ENCODE measurements at places on chromosomes 5 and 9.
A peak's percentile ranks its signal among the peaks of the same experiment; 100 is the strongest.

GRCh38 chr9:29511680-29512079 is 1938.4 kb upstream of the C9orf72 start:
- DNase-seq: no peak

- no peak for DNase-seq
These were observed 56.6 kb downstream of the KCNN2 start for GRCh38 chr5:114418176-114419066.

DNA sequence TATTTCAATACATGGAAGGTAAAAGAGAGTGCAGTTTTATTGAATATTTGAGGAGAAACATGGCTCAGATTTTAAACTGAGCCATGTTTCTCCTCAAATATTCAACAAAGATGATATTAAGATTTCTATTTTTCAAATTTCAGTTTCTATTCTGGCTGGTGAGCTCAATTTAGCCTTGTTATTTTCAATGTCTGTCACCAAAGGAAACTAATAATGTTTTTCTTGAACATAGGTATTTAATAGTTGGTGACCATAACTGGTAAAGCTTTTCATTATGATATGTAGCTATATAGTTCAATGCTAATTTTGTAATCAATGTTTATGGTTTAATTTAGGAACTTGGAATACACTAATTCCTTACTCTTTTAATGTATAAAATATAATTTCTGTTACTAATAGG is 177.4 kb downstream of the FER start:
- no peak for DNase-seq

- DNase-seq: no peak
These were observed 14.9 kb upstream of the NDUFB6 start for GRCh38 chr9:32587901-32588300.

DNA sequence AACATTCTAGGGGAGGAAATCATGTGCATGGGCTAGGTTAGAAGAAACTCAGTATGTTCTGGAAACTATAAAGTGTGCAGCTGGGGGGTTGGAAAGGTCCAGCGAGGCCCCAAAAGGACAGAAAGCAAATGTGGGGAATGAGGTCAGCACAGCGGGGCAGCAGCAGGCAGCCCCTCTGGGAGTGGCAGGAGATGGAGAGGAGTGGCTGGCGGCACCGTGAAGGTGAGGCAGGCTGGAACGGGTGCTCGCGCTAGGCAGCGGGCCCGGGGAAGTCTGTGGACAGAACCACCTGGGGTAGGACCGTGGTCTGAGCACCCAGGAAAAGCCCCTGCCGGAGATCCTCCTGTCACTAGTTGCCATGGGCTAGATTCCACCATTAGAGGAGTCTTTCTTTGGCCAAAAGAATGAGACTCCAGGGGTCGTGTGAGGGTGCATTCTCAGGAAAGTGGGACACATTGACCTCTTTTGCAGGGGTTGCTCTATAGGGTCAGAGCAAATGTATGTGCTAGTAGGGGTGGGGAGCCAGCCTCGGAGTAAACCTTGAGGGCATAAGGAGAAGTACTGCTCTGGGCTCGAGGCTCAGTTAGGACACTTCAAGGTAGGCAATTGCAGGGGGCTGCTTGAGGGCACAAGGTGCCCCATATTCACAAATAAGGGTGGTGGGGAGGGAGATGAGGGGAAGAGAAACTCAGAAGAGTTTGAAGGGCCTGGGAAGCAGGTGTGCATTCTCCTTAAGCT is 61.2 kb downstream of the IL6ST start:
- no peak for DNase-seq

DNA sequence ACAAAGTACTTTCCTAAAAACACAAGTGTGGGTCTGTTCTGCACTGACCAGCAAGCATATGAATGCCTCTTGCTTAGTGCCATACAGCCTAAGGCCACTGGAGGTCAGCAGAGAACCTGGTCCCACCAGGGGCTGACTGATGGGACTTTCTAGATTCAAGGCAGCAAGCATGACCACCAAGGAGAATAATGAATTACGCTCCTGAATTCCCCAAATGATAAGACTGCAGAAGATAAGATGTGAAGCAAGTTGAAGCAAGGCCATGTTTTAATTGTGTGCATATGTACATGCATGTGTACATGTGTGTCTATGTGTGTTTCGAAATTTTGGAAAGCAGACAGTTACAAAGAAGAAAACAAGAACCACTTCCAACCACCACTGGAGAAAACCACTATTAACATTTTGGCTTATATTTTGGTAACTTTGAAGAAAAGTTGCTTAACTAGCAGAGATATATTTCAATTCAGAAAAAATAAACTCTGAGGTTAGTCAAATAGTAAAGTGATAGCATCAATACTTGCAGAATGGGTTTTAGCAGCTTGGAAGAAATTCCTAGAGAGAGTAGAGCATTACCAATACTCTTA is 70.5 kb downstream of the ERP44 start:
- DNase-seq: peak; percentile 66

GRCh38 chr5:136295914-136296313 is 69.4 kb downstream of the TRPC7 start:
- no peak for DNase-seq

DNA sequence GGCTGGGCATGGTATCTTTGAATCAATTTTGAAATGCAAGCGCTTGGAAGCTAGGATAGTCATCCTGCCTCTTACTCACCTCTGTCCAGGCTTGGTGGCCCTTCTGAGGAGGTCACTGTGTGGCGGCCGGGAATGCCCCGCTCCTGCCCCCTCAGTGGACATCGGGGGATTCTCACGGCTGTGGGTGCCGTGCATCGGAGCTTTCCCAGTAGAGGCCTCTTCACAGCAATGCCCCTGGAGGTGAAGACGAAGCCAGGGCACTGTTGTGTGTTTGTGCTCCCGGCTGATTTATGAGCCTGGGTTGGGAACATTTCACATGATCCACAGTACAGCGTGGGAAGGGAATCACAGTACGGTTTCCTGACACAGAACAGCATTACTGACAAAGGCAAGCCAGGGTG is 147.5 kb downstream of the NXNL2 start:
- DNase-seq: no peak

- no peak for DNase-seq
These were observed 246.3 kb downstream of the BNC2 start for GRCh38 chr9:16623989-16624743.

- DNase-seq: no peak
These were observed 52.8 kb downstream of the SEMA4D start for GRCh38 chr9:89444925-89445765.

- DNase-seq: no peak
These were observed 567.1 kb downstream of the TLR4 start for GRCh38 chr9:118271331-118271730.

- no peak for DNase-seq
These were observed 8.6 kb downstream of the HAVCR2 start for GRCh38 chr5:157100140-157100679.

DNA sequence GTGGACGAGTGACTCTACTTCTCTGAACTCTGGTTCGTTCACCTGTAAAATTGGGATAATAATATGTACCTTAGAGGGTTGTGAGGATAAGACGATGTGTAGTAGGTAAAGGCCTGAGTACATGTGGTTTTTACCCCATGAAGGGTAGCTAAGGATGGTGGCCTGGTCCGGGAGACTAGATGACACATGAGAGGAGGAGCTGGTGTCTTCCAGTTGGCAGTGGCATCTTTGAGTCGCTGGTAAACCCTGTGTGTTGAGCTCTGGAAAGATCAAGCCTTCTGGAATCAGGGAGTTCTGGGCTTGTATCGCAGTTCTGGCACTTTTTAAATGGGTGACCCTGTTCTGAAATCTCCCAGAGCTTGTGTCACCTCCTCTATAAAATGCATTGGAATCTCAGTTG is 166.4 kb upstream of the ZNF618 start:
- no peak for DNase-seq

- DNase-seq: no peak
These were observed 181.3 kb upstream of the ZNF608 start for GRCh38 chr5:124927735-124928134.

DNA sequence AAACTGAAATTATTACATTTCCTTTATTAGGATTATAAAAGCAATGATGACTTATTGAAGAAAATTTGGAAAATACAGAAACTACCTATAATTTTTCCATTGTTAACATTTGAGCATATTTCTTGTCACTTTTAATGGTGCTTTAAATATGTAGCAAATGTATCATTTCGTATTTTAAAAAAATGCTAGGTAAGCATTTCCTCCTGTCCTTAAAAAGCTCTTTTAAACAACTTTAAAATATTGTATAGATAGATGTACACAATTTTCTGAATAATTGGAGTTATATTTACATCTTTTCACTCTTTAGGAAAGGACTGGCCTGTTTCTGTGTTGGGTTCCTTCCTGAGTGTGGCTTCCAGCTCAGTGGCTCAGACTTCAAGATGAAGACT is 15.6 kb downstream of the TENT4A start:
- DNase-seq: no peak

DNA sequence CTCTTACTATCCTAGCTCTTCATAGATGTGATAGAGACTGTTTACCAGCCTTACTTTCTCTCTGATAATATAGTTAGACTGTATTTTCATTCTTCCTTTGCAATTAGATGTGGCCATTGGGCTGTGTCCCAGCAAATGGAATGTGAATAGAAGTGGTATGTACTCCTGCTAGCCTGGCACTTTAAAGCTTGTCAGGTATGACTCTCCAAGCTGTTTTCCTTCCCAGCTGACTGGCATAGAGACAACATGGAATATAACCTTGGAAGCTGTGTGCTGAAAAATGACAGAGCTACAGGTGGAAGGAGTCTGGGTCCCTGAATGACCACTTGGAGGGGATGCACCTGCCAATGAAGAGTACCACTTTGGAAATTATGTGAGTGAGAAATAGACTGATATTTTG is 116.2 kb downstream of the DIRAS2 start:
- DNase-seq: no peak

- no peak for DNase-seq
These were observed 210.1 kb upstream of the CDH10 start for GRCh38 chr5:24854850-24855249.

- no peak for DNase-seq
These were observed 5.2 kb downstream of the LRRC26 start for GRCh38 chr9:137164370-137165249.

DNA sequence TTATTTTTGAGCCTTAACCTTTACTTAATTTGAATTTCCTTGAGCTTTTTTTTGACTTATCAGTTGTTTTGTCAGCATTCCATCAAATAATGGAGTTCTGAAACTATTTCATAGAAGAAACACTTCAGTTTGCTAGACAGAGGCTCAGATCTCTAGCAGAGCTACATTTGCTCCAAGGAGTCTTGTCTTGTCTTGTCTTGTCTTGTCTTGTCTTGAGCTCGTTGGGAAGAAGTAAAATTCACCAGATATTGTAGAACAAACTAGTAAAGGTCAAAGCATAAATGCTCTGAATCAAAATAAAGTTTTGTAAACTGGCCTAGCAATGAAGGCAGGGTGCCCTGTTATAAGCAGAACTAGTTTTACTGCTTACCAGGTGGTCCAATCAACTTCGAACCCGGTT is 33.5 kb downstream of the RAB24 start:
- DNase-seq: no peak

- no peak for DNase-seq
These were observed 44.5 kb downstream of the ERCC6L2 start for GRCh38 chr9:95920017-95920416.

DNA sequence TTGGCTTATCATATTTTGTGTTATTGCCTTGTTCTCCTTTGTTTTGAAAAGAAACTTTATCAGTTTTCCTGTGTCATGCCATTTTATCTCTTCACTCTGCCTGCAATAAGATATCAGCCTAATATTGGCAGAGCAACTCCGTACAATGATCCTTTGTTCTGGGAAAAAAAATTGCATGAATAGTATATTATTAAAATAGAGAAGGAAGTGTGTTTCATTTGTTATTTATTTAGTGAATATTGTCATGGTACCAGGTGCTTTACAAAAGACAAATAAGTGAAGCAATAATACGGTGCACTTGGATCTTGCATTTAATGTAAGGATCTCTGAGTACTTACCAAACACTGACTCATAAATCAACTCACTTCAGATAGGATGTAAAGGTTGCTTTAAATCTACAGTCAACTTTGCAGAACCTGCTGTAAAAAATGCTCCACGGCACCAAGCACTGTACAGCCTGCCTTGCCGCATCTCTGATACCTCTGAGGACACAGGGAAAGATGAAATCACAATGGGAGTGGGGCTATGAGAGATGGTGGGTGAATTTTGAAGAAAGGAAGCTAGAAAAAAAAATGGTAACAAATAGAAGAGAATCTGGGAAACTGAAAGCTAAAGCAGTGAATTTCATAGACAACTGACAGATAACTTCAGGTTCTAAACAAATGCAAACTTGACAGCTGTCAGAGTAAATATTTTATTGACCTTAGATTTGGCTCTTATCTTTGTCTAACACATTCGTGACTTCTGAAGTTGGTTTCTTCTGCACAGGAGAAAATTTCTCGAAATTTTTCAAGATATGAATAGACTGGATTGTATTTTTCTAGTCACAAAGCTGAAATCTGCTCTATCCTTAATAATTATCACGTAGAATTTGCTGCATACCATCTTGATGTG is 232.1 kb downstream of the ENC1 start:
- DNase-seq: no peak

DNA sequence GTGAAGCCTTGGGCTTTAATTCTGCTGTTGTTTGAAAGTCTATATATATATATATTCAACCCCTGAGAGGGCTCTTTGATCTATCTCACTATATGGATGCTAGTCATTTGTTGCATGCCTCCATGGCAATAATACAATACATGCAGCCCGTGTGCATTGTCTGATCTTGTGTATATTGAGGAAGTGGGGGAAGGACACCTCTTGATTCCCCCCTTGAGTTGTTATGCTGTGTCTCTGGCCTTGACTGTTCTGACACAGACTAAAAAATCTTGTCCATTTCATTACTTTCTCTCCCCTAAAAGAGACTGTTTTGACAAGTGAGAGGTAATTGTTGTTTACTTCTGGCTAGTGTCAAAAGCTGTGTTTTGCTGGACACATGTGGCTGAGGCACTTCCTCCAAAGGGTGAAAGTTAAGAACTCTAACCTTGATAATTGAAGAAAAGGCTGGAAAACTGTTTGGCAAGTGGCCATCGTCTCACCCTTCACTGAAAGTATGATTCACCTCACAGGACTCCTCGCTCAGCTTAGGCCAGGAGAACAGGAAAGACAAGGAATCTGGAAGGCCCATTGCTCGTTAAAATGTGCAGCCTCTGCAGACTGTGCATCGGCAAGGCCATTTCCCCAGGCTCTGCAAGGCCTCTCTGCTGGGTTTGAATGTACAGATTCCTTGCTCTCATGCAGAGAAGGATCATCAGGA is 304.0 kb downstream of the PRELID2 start:
- peak; percentile 68 for DNase-seq

GRCh38 chr5:108432024-108432423 is 50.1 kb upstream of the FBXL17 start:
- DNase-seq: no peak

- DNase-seq: no peak
These were observed 5.9 kb downstream of the NINJ1 start for GRCh38 chr9:93128011-93128714.

GRCh38 chr5:112711436-112711835 is 26.2 kb upstream of the APC start:
- DNase-seq: no peak

Measured in ovary (tissue), 10 donors.